ENCODE measurements at places on chromosomes 12 and 14.
A peak's percentile ranks its signal among the peaks of the same experiment; 100 is the strongest.

DNA sequence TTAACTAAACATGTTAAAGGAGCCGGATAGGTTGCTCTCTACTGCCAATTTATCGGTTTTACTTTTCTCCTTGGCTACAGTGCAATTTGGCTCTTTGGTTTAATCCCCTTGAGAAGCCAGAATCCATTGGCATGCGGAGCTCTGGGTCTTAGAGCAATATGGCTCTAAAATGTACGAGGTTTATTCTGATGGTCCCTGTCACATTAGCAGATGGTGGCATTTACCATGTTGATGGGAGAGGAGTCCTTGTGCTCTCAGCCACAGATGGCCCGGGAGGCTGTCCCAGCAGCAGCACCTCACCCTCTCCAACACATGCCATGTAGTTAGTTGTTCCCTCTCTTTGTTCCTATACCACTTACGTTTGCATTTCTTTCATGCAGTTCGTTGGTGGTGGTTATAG is 179.7 kb downstream of the RGS6 start:
- DNase-seq = no peak

- DNase-seq = no peak
Observed at GRCh38 chr12:65685514-65685913, 138.8 kb upstream of the HMGA2 start.

GRCh38 chr14:60632777-60633176 is 16.5 kb downstream of the SIX1 start:
- DNase-seq = no peak

- no peak for DNase-seq
Observed at GRCh38 chr14:46197856-46198255, 453.7 kb downstream of the RPL10L start.

DNA sequence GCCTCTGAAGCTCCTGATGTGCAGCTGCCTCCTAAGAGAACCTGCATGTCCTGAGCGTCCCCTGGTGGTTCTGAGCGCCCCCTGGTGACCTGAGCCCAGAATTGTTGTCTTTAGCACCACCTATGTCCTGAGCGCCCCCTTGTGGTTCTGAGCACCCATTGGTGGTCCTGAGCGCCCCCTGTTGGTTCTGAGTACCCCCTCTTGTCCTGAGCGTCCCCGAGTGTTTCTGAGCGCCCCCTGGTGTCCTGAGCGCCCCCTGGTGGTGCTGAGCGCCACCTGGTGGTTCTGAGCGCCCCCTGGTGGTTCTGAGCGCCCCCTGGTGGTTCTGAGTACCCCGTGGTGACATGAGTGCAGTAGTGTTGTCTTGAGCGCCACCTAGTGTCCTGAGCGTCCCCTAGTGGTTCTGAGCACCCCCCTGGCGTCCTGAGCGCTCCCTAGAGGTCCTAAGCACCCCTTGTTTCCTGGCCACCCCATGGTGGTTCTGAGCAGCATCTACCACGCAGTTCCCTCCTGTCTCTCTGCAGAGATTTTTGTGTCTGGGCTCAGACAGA is 782.5 kb downstream of the TMEM121 start:
- DNase-seq = peak; percentile 99

DNA sequence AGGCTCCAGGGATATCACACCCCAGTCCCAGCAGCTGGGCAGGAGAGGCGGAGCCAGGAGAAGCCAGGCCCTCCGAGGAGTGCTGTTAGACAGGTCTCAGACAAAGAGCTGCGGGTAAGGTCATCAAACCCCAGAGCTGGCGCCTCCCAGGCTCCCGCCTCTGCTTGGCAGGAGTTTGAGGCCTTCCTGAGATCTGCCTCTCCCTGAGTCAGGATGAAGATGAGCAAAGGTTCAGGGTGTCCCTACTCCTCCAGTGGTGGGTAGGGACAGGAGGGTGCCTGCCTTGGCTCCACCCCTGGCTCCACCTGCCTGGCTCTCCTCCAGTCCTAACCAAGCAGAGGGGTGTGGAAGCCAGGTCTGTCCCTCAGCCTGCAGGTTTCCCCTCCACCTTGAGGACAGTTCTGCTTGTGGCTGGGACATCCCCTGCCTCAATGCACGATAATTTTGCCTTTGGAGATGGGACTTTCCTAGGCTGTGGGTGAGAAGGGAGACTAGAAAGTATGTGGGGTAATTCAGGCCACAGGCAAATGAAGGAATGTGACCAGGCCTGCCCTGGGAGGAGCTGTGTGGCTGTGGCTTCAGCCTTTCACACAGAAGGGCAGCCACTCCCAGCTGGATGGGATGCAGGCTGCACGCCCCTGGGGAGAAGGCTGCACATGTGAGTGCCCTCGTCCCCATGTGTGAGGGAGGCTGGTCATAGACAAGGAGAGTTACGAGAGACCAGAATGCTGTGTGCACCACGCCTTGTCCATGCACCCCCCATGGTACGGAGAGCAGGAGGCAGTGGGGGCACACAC is 2.2 kb downstream of the PLEKHG6 start:
- no peak for DNase-seq

- DNase-seq = no peak
Observed at GRCh38 chr14:91067186-91067585, 6.7 kb upstream of the RPS6KA5 start.
